GF-D8 (cell line): ENCODE measurements at places on chromosomes 1 and 21.
A peak's percentile ranks its signal among the peaks of the same experiment; 100 is the strongest.

- no peak for DNase-seq
Observed at GRCh38 chr1:48603222-48603621, 131.2 kb upstream of the SPATA6 start.

DNA sequence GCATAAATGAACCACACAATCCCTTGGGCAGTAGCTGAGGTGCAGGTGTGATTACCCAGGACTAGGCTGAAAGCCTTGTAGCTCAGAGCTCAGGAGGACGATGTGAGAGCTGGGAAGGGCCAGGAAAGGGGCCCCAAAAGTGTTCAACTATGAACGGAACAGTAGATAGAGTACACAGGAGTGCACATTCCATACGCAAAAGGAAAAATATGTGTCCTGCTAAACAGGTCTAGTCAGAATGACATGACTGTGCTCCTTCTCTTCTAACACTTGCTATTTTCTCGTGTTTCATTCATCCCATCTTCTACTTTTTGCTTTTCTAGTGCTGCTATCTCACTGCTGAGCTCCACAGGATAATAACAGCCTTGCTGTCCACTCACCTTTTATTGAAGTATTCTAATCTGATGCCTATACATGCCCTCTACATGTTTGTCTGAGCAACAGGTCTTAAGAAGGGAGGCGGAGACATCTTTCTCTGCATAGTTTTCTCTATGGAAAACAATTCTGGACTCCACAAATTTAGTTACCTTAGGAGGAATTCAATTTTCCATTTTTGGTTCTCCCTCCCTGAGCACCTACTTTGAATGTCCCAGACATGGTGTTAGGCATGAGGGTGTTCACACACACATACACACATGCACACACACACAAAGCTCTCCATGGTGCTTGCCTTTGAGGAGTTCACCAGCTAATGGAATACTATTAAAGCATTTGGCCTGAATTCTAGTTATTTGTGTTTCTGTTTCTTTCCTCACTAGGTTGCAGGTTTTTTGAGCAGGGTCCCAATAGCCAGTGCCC, 3.4 kb downstream of the S100A10 start:
- DNase-seq, result no peak

DNA sequence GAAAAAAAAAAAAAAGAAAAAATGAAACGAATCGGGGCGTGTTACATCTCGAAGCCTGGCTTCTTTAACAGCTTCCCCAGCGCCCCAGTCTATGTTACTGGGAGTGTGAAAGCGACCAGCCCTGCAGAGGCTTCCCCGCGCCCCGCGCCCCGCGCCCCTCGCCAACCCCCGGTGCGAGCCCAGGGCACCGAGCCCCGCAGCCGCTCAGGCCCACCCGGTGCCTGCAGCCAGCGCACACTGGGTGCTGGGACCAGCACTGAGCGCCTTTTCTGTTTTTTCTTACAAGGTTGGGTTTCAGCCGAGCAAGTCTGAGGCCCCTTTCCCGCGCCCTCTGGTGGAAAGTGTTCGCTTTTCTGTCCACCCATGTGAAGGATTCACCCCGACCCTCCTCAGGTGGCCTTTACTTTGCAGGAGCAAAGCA, 42.1 kb upstream of the ZNF496 start:
- DNase-seq, result no peak

DNA sequence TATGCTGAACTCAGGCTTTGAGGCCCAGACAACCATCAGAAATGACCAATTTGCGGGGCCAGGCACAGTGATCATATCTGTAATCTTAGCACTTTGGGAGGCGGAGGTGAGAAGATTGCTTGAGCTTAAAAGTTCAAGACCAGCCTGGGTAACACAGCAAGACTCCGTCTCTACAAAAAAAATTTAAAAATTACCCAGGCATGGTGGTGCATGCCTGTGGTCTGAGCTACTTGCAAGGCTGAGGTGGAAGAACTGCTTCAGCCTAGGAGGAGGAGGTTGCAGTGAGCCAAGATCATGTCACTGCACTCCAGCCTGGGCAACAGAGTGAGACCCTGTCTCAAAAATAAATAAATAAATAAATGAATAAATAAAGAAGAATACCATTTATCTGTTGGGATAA, 156.5 kb downstream of the EIF4G3 start:
- no peak for DNase-seq

GRCh38 chr1:53851571-53852285, 13.6 kb upstream of the NDC1 start:
- no peak for DNase-seq

DNA sequence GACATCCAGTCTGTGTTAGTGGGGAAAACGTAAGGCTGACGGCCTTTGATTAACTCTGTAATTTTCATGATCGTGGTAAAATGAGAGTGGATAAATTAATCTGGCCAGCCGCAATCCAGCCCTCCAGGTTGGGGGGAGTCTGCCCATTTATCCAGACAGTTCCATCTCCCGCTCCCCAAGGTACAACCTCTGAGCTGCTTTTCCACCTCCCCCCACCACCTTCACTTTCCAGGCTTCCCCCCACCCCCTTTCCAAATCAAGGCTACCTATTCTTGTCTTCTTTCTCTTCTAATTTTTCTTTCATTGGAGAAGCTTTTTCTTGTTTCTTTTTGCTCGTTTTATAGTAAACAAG, 6.0 kb downstream of the MIER1 start:
- no peak for DNase-seq

DNA sequence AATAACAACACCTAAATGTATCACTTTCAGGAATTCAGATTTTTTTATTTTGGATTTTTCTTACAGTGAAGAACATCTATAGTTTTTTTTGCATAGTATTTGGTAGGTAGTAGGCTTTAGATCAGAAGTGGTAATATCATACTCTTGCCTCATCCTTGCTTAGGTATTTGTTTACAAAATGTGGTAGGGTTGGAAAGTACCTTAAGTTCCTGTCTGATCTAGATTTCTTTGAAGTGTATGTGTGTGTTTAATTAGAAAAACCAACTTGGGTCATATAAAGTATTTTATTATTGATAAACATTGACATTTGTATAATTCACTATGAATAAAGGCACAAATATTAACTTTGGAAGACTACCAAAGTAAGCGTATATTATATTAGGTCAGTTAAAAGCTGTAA, 85.3 kb upstream of the GPR88 start:
- no peak for DNase-seq

GRCh38 chr1:207883104-207883651, 27.7 kb downstream of the CD34 start:
- DNase-seq, result no peak

DNA sequence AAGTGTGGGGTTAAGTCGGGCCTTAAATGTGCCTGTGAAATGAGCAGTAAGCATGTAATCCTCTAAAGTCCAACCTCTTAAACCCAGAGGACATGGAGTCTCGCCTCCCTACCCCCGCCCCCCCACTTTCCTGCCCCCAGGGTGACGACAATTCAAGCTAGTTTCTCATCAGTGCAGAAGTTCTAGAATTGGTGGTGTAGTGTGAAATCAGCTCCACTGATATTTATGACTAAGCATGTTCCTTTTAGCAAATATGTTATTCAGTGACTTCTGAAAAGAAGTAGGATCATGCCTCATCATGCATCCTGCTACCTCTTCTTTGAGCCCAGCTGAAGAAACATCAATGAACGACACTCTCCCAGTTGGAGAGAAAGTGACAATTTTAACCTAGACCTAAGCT, 2.6 kb upstream of the ABCB10 start:
- DNase-seq, result no peak

DNA sequence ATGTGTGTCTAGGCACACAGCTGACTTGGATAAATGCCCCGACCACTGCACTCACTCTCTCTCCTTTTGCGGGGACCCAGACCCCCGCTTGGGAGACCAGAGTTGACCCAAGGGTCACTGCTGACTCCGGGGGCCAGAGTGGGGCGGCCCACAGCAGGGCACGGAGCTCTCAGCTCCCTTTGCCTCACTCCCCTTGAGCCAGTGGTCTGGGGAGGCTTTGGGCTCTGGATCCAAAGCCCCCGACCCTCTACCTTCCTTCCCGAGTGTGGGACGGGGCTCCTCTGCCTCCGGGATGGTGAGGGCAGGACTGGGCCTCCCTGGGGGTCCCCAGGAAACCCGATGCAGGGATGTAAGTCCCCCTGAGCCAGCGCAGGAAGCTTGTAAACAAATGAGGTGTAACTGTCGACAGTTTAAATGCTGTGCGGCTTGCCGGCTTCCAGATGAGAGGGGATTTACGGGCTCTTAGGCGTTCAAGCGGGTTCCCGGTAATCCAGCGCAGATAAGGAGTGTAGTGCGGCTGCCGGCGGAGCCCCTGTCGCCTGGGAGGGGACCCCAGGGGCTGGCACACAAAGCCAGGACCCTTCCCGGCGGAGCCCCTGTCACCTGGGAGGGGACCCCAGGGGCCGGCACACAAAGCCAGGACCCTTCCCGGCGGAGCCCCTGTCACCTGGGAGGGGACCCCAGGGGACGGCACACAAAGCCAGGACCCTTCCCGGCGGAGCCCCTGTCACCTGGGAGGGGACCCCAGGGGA, 7.4 kb downstream of the ACTRT2 start:
- DNase-seq, result no peak

DNA sequence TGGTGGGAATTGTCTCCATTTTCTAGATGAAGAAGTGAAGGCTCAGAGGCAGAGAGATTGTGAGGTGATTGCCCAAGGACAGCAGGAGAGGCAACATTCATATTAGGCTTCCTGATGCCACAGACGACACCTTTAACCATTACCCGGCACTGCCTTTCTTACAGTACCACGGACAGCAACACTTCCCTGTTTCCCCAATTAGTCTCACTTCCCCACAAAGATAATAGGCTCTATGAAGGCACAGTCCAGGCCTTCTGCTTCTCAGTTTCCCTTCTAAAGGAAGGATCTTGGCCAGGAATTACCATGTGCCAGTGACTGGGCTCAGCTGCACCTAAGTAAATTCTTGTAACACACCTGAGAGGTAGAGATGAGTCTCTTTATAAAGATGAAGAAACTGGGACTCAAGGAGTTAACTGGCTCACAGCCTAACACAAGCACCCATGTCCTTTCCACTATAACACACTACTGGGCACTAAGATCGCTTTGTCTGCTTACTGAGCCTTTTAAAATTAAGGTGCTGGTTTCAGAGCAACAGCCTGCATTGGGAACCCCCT, 9.6 kb downstream of the IGSF9 start:
- no peak for DNase-seq

DNA sequence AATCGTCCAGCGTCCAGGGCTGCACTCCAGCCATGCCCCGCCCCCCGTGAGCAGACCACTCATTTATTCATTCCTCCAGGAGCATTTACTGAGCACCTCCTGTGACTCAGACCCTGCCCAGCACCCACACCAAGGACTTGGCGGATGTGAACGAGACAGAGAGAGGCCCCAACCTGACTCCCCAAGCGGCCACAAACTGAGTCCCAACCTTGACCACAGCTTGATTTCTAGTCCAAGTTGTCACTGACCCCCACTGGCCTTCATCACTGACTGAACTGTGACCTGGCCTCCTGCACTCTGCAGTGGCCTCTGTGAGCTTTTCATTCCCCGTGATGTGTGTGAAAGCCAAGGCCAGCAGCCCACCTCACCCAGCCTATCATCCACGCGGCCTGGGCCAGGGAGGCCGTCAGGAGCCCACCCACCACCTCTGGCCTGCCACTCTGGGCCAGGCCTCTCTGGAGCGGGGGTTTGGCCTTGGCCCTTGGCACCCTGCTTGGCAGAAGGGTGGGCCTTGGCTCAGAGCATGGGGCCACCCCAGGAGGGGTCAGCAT, 19.3 kb upstream of the RUNX3 start:
- DNase-seq, result no peak

DNA sequence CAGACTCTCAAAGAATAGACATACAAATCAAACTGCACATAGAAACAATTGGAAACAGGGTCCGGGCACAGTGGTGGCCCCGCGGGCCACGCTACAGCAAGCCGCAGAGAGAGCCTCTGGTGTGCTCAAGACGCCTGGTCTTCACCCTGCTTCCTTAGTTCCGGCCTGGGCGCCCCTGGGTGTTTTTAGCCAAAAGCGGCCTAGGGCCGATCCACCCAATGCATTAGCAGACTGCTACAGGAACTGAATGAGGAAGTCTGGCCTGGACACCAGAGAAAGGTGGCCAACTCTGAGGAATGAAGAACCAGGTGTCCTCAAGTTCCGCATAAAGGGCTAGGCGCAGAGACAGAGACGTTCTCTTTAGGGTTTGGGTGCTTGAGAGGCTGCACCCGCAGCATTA, 1.7 kb downstream of the PRRX1 start:
- DNase-seq, result no peak

GRCh38 chr1:165899461-165899941, 72.1 kb downstream of the UCK2 start:
- DNase-seq, result no peak

DNA sequence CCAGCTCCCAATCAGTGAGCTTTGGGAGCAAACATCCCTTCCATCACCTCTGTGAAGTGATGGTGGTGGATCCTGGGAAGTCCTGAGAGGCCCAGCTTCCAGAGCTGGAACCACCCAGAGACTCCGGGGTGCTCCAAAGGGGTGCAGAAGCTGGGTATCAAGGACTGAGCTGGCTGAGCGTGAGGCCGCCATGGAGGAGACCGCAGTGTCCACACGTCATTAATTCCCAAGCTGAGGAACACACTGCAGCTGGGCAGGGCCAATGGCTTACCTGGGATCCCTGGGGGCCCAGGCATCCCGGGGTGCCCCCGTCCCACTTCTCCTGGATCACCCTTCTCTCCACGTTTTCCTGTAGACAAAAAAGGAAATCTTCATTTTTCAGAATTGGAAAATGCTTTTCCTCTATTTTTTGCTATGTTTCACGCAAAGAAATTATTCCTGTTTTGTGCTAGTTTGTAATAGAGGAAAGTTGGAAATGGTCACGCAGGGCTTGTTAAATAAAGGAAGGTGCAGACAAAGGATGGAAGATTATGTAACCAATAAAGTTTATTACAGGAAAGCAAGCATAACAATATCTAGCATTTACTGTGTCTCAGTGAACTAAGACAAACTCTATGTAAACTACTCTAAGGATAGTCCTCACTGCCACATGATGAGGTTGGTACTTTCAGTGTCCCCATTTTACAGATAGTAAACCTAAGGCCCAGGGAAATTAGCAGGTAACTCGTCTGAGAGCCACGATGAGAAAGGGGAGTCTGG, 15.4 kb downstream of the COL9A2 start:
- no peak for DNase-seq

- DNase-seq, result no peak
Observed at GRCh38 chr21:19523746-19524145, 1120.2 kb upstream of the TMPRSS15 start.

DNA sequence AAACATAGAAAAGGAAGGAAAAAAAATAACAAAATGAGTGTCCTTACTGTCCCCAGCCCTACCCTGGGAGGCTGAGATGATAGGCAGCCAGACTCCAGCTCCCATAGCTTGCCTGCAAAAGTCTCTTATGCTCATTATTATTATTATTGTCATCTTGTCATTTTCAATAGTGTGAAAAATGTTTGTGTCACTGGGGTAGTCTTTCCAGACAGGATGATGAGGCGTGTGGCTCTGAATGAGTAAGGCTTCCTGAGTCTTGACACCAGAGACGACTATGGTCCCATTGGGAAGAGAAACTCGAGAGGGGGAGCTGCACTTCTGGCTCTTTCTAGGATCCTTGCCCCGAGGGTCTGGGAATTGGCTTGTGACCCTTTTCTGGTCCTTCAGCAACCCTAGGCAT, 1.1 kb upstream of the CYB561D1 start:
- no peak for DNase-seq

- peak; percentile 64 for DNase-seq
Observed at GRCh38 chr1:116987256-116987555, 14.4 kb upstream of the CD101 start.
